Glutamatergic neuron (in vitro differentiated cells): ENCODE measurements at places on chromosomes 16 and 17.

GRCh38 chr17:76738468-76738850, 540 bp downstream of the MFSD11 start:
- no peak for DNase-seq

DNA sequence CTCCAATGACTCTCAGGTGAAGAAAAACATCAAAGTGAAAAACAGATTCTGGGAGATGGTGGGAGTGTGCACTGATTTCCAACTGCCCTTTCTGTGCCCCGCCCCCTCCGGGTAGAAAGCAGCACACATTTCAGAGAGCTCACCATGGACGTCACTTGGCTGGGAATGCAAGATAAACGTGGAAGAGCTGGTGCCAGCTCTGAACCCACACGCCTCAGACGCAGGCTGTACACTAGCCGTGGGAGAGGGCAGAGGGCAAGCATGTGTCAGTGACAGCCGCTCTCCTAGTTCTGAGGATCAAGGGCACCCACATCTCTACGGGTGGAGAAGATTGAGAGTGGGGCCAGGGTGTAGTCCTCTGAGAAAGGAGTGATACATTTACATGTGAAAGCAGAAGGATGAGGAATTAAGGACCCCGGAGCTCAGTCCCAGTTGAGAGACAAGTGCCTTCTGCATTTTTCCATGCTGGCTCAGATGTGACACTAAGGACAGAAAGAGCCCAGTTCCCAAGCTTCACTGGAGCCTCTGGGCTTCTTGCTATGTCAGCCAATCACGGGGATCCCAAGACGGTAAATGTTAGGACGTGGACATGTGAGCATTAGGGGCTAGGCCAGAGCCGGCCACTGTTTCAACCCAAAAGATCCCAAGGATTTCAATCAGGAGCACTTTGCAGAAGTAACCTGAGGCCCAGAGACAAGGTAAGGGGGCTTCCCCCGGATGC, 101.3 kb downstream of the ZFHX3 start:
- DNase-seq: no peak

- no peak for DNase-seq
Observed at GRCh38 chr16:10556236-10556635, 24.2 kb downstream of the EMP2 start.

- no peak for DNase-seq
Observed at GRCh38 chr17:39538866-39539265, 68.9 kb downstream of the NEUROD2 start.

GRCh38 chr17:21418446-21419298, 42.5 kb downstream of the KCNJ12 start:
- no peak for DNase-seq
